ENCODE measurements at places on chromosomes 4 and X.
A peak's percentile ranks its signal among the peaks of the same experiment; 100 is the strongest.

DNA sequence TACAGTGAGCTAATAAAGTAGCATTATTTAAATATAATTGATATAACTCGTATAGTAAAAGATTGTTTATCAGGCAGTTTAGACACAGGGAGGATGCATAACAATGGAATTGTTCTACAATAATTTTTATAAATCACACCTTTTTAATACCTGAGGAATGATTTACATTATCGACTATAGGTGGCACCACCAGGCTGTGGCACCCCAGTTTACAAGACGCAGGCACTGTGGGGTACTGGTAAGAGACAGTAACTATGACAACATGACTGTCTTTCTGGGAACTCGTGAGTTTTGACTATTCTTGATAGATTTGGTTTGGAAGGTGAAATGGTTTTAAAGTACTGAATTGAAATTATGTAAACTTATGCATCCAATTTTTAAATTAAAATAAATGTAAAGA, 27.1 kb upstream of the STBD1 start:
- no peak for DNase-seq

GRCh38 chr4:102612824-102613366, 111.7 kb downstream of the NFKB1 start:
- DNase-seq: no peak

- DNase-seq: peak; percentile 5
Measured at GRCh38 chrX:9562851-9563250, 98.0 kb downstream of the TBL1X start.

DNA sequence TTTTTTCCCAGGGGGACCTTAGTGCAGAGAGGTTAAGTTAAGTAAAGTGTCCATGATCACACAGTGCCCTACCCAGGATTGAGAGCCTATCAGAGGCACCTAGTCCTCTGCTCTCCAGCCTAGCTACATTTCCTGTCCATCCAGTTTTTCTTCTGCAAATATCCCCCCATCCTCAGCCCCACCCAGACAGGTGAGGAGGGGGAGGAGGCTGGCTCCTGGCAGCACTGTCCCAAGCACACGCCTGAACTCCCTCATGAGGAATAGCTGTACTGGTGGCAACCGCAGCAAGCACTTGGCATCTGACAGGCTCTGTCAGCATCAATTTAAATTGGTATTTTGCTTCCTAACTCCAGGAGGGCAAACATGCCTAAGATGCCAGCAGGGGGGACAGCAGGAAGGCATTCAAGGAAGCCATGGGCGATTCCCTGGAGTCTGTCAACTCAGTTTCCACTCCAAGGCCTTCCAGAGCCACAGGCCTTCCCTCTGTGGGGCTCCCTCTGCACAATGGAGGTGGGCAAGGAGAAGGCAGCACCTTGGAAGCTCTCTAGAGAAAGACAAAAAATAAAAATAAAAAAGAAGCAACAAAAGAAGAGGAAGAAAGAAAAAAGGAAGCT, 6.4 kb upstream of the FRMPD3 start:
- no peak for DNase-seq

- DNase-seq: no peak
Measured at GRCh38 chr4:7880683-7881082, 59.0 kb downstream of the AFAP1 start.

- no peak for DNase-seq
Measured at GRCh38 chr4:1060121-1060520, 48.7 kb downstream of the FGFRL1 start.

DNA sequence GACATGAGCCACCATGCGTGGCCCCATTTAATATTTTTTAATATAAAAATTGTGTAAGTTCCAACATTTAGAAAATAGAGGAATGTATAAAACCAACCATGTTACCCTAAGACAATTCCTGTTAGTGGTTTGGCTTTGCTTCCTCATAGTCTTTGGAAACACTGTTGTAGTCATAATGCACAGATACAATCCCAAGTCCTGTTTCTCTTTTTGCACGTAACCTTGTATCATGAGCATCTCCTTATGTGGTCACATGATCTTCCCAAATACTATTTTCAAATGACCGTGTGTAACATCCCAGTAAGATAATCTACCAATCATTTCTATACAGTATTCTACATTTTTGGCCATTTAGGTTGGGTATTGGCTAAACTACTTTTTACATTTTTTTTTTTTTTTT, 13.9 kb upstream of the RHOH start:
- no peak for DNase-seq

GRCh38 chrX:13506574-13506973, 62.8 kb upstream of the EGFL6 start:
- DNase-seq: peak; percentile 65

DNA sequence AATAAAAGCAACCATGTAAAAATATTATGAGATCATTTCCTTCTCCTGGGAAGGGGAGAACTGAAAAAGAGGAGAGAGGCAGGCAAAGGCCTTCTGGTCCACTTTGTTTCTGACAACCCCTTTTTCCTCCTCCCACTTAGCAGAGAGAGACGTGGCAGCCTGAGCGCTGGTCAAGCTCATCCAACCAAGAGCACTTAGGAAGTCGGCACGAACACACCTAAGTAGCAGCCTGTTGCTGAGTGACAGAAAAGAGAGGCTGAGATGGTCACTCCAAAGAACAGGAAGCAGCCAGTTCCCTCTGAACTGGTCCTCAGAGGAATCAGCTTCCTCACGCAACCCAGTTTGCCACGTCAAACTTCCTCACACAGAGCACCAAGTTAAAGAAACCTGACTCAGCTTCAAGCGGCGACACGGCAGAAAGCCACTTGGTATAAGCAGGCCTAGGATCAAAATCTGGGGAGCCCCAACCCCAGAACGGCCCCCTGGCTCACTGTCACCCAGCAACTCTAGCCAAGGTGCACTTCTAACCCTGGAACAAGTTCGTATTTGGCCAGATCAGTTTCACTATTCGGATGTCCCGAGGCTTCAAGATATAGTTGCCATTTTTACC, 861 bp downstream of the SEC24D start:
- peak; percentile 94 for DNase-seq

DNA sequence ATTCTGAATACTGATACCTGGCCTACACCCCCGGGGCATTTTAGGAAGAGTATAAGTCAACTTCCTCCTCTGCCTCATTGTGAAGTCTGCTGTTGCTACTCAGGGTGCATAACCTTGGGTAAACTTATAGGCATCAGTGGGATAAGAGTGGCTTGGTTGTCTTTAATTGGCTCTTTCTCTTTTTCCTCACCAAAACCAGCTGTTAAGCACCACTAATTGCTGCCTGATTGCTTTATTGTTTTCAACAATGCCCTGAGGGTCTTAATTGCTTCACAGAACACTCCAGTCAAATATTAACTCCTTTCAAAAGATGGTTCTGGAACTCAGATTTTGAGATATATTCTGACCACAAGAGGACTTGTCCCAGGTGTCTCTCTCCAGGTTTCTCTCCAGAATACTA, 337.0 kb upstream of the MAGEB16 start:
- DNase-seq: no peak

DNA sequence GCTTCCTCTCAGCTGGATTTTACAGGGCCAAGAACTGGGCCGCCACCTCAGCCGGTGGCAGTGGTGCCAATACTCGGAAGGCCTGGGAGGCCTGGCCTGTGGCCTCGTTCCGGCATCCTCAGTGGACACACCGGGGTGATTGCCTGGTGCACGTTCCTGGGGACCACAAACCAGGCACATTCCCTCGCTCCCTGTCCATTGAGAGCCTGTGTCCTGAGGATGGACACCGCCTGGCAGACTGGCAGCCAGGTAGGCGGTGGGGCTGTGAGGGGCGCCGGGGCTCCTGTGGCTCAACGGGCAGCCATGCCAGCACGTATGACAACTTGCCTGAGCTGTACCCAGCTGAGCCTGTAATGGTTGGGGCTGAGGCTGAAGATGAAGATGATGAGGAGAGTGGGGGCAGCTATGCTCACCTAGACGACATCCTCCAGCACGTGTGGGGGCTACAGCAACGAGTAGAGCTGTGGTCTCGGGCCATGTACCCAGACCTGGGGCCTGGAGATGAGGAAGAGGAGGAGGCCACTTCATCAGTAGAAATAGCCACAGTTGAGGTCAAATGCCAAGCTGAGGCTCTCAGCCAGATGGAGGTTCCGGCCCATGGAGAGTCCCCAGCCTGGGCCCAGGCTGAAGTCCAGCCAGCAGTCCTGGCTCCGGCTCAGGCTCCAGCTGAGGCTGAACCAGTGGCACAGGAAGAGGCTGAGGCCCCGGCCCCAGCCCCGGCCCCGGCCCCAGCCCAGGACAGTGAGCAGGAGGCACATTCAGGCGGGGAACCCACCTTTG, 70.4 kb downstream of the STARD8 start:
- no peak for DNase-seq

GRCh38 chr4:119050527-119051090, 85.0 kb upstream of the MYOZ2 start:
- no peak for DNase-seq

DNA sequence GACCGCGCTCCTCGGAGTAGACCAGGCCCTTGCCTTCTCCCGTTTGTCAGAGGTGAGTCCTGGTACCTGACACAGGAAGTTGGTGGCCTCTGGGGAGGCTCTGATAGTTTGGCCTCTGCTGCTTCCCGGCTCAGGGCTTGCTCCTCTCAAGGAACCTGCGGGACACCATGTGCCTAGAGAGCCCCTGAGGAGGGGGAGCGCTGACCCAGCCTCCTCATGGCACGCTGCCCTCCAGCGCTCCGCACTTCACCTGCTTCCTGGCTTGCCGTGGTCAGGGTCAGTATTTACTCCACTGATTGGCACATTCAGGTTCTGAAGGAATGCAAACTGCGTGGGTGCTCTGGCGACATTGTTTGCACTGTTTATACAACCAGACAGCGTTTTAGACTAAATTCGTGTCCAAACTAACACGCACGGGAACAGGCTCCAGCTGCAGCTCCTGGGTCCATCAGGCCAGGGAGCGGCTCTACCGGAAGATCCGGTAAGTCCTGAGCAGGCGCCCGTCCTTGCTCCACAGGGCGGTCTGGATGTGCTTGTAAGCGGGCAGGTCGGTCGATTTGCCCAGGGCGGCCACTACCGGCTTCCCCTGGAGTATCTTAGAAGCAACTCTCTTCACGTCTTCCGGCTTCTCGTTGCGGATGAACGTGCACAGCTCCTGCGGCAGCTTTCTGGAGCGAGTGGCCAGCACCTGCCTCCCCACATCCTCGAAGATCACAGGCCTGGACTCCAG, 121.6 kb upstream of the GRID2 start:
- no peak for DNase-seq

DNA sequence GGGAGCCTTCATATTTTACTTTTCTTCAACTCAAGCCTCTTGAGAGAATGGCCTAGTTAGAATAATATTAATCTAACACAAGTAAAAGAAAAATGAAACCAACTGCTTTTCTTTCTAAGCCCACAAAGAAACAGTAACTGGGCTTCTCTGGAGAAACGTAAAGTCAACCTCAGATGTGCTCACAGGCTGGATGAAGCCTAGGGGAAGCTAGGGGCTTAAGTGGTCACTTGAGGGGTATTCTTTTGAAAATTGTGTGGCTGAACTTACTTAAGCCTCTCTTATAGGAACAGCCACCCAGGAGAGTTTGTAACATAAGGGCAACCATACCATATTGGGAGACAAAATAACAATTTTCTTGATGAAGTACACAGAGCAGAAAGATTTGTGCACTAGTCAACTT, 279.0 kb downstream of the SPRY1 start:
- DNase-seq: no peak

DNA sequence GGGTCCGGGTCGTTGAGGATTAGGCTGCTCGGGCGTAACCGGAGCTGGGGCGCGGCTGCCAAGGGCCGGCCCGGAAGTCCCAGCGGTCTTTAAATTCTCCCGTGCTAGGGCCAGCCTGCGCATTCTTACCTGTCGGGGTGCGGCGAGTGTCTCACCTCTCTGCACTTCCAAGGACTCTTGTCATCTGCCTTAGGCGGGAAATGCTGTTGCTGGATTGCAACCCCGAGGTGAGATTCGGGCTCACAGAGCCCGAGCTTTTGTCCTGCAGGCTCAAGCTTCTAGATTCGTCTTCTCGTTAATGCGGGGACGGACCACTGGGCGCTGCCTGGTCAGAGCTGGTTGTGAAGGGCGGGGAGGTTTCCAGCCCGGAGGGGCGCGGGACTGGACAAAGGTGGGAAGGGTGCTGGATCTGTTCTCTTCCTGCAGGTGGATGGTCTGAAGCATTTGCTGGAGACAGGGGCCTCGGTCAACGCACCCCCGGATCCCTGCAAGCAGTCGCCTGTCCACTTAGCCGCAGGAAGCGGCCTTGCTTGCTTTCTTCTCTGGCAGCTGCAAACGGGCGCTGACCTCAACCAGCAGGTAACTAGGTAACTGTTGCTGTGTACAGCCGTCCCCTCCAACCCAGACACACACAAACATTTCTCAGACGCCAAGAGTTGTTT, at the start of gene ANKRD37:
ANKRD37 (plus strand) TSS at position 118 of the 662 bp plus-strand sequence; CDS start at position 201, 83 bp downstream.
- DNase-seq: peak; percentile 65

DNA sequence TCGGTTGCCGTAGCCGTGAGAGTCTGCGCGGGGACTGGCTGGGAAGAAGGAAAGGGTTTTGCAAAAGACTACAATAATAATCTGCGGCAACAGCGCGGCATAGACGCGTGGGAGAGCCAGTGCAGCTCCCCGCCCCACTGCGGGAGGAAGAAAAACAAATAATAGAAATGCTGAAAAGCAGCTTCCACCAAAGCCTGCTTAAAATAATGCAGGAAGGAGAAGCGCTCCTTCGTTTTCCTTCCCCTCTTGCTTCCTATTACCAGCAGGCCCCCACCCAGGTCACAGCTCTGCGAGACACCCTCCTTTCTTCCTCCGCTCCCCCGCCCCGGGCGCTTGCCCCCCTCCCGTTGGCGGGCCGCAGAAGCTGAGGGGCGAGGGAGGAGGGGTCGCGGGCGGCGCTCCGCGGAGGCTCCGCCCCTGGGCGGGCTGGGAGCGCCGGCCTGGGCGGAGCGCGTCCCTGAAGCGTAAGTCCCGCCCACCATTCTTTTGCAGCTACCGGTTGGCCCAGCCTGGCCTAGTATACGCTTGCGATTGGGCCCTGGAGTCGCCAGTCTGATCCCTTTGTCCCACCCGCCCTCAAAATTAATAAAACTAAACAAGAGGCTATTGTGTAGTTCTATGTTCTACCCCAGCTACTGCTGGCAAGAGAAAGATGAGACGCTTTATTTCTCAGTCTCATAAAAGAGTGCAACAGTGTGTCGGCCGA, 636 bp upstream of the AMOT start:
- DNase-seq: peak; percentile 81

DNA sequence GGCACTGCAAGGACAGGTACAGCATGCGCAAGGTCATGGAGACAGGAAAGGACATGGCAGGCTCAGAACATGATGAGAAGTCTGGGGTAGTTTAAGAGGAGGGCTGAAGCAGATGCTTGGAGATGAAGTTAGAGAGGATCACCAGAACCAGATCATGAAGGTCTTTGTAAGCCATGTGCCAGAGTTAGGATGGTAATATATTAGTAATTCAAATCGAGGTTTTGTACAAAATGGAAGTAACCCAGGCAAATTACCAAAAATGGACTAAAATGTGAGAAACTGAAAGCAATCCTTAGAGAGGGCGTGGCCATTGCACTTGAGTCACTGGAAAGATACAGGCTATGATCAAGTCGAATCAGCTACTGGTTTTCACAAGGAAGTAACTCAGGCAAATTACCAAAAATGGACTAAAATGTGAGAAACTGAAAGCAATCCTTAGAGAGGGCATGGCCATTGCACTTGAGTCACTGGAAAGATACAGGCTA, 13.5 kb downstream of the RXFP1 start:
- DNase-seq: peak; percentile 81

GRCh38 chrX:109266034-109266433, 215.9 kb downstream of the GUCY2F start:
- DNase-seq: no peak

Measured in RKO (cell line).